NCI-H2171 treated with DMSO at 0.1 percent for 48 hours (cell line): ENCODE measurements at places on chromosomes 6 and 20.

DNA sequence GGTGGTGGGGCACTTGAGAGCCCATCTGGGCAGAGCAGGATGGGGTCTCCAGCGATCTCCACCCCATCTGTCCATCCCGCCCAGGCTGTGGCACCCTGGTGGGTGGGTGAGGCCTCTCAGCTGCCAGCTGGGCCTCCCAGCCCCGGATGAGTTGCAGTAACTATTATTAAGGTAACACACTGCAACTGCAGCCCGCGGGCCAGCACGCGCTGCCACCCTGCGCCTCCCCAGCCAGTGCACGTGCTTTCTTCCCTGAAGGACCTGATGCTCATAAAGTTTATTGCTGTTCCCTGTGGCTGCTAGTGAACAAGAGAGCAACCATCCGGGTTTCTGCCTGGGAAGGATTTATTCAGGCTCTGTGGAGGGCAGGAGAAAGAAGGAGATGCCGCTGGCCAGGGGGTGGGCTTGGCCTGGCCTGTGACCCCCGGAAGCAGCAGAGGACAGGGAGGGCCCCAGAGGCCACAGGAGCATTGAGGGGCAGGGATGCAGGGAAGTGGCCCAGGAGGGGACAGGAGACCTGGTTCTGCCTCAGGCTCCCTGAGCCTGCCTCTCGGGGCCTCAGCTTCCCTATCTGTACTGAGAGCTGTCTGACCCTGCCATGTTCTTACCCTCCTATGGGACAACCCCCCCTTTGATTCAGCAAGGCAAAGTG is 1.7 kb downstream of the IP6K3 start:
- peak; percentile 96 for DNase-seq

- DNase-seq, result no peak
These were observed 94.7 kb upstream of the QKI start for GRCh38 chr6:163319609-163320366.

GRCh38 chr6:79898076-79898475 is 49.3 kb downstream of the ELOVL4 start:
- no peak for DNase-seq

- no peak for DNase-seq
These were observed 22.4 kb upstream of the LYRM2 start for GRCh38 chr6:89660981-89661380.

DNA sequence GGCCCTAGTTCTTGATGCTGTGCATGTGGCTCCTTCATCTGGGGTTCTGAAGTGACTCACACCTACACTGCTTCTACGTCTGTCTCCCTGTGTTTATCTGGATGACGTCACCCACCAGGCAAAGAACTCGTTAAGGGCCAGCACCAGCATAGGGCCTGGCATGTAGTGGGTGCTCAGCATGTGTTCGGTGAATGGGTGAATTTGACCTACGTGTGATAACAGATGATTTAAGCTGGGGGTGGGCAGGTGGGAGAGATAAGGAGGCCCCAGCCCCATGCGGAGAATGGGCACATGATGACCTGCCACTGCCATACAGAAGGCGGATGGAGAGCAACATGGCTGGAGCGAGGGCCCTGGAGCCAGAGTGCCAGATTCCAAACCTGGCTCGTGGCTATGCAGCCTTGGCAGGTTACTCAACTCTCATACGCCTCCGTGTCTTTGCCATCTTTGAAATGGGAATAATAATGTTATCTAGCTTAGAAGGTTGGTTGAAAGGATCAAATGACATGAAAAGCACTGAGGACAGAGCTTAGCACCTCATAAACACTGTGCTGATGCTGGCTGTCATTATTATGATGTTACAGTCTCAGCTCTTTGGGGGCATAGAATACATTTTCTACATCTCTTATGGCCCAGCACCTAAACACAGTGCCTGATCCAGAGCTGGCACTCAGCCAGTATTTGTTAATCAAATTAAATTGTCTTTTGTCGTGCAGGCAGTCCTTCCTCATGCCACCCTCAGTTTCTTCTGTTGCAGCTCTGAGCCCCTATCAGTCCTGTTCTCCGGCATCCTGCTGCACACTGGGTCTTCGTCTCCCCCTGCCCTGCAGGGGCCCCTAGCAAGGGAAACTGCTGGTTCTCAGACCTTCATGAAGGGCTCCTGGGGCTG is 39.6 kb downstream of the VEGFA start:
- peak; percentile 46 for DNase-seq

DNA sequence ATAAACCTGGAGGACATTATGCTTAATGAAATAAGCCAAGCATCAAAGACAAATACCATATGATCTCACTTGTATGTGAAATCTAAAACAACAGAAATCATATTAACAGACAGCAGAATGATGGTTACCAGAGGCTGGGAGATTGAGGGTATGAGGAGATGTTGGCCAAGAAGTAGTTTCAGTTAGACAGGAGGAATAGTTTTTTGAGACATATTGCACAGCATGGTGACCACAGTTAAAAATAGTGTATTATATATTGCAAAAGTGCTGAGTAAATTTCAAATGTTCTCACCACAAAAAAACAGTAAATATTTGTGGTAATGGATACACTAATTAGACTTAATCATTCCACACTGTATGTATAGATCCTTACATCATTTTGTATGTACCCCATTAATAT is 1.8 kb downstream of the GABRR1 start:
- DNase-seq, result no peak

GRCh38 chr6:52077961-52078625 is 9.3 kb downstream of the PKHD1 start:
- DNase-seq, result no peak

DNA sequence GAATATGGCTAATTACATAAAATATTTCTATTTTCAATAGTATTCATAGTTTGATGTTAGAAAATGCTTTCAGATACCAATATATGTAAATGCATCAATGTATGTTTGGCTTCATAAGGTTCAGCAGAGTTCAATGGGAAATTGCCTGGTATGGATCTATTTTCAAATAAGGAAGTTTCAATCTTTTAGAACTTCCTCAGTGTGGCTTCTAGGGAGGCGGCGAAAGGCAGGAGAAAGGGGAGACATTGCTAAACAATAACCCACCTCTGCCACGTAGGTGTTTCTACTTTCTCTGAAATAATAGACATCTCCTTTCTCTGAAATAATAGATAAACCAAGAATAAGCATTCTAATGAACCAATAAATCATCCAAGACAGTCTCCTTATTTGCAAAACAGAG is 237.7 kb upstream of the RAB32 start:
- no peak for DNase-seq

GRCh38 chr20:49583669-49584417 is 15.9 kb upstream of the PTGIS start:
- DNase-seq, result peak; percentile 96

- DNase-seq, result no peak
These were observed 26.0 kb upstream of the CCND3 start for GRCh38 chr6:41967312-41968287.

- DNase-seq, result no peak
These were observed 116.8 kb downstream of the PREX1 start for GRCh38 chr20:48711044-48711428.

- no peak for DNase-seq
These were observed 12.3 kb upstream of the SLA2 start for GRCh38 chr20:36658300-36658699.

DNA sequence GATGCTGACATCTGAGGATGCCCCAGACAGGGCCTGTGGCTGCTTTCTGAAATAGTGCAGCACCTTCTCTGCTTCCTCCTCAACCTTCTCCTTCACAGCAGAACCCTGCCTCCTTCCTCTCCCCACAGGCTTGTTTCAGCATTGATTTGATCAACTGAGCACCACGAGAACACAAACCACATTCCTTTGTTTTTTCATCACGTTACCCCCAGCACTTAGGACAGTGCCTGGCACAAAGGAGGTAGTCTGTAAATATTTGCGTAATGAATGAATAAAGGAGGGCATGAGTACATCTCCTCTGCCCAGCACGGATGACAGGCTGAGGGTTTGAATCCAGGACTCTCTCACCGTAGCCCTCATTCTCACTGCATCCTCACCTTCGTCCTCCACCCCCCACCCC is 21.3 kb upstream of the WFDC2 start:
- DNase-seq, result no peak

GRCh38 chr6:106490436-106490835 is 129.9 kb downstream of the CRYBG1 start:
- DNase-seq, result no peak

- peak; percentile 65 for DNase-seq
These were observed 1.7 kb downstream of the SOD2 start for GRCh38 chr6:159691133-159691962.

DNA sequence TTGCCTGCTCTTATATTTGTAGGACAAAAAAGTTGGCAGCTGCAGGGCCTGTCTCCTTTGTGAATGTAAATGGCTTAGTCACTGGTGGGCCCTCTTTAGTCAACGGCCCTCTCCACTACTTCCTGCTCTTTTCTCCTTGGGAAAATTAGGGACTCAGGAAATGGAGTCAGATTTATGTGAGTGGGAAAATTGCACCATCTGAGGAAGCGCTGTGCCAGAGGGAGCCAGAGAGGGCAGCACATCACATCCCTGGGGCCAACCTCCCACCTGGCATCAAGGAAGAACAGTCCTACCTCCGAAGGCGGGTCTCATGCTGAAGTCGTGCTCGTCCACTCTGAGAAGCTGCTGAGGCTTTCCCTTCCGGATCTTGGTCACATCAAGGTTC is 15.6 kb downstream of the GABRR2 start:
- DNase-seq, result no peak

- no peak for DNase-seq
These were observed 305.4 kb downstream of the TAF4 start for GRCh38 chr20:61760321-61760720.

DNA sequence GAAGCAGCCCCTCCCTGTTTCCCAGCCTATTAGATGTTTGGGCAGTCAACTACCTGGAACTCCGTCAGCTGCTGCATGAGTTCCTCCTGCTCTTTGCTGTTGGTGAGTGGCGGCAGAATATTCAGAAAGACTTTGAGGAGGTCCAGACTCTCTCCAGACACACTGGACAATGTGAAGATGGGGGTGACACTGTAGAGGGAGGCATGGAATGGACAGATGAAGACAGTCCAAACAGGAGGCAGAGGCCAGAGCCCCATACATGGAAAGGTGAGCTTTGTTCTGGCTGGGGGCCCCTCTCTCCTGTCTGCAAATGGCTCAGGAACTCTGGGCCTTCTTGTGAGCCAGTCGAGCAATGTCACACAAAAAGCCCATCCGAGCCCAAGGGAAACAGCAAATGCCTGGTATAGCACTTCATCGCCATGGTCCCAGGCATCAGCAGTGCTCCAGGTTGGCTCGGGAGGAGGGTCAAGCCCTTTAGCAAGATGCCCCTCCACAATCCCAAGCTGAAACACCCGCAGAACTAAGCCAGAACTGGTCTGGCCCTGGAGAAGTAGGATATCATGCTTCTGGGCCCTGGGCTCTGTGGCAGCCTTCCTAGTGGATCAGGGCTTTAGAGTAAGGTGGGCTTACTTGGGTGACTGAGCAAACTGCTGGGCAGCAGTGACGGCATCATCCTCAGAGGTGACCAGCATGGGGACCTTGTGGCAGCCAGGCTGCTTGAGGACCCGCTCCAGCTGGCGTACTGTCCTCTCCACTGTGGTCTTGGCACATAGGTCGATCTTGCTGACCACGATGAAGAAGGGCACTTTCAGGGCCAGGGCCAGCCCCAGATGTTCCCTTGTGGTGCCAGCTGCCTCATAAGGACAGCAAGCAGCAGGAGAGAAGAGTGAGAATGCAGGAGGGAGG is 4.9 kb downstream of the GTPBP2 start:
- DNase-seq, result no peak

DNA sequence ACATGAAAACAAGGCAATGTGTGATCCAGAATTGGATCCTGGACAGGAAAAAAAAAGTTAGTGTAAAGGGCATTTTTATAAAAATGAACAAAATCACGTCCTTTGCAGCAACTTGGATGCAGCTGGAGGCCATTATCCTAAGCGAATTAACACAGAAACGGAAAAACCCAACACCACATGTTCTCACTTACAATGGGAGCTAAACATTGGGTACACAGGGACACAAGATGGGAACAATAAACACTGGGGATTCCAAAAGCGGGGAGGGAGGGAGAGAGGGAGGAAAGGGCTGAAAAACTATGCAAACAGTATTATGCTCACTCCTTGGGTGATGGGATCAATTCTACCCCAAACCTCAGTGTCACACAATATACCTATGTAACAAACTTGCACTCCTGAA is 91.4 kb upstream of the BTBD3 start:
- DNase-seq, result no peak

GRCh38 chr6:85096976-85097375 is 332.6 kb upstream of the TBX18 start:
- no peak for DNase-seq

DNA sequence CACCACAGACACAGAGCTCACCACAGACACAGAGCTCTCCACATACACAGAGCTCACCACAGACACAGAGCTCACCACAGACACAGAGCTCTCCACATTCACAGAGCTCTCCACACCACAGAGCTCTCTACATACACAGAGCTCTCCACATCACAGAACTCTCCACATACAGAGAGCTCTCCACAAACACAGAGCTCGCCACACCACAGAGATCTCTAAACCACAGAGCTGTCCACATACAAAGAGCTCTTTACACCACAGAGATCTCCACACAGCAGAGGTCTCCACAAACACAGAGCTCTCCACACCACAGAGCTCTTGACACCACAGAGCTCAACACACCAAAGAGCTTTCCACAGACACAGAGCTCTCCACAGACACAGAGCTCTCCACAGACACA is 55.8 kb downstream of the ERMARD start:
- no peak for DNase-seq

DNA sequence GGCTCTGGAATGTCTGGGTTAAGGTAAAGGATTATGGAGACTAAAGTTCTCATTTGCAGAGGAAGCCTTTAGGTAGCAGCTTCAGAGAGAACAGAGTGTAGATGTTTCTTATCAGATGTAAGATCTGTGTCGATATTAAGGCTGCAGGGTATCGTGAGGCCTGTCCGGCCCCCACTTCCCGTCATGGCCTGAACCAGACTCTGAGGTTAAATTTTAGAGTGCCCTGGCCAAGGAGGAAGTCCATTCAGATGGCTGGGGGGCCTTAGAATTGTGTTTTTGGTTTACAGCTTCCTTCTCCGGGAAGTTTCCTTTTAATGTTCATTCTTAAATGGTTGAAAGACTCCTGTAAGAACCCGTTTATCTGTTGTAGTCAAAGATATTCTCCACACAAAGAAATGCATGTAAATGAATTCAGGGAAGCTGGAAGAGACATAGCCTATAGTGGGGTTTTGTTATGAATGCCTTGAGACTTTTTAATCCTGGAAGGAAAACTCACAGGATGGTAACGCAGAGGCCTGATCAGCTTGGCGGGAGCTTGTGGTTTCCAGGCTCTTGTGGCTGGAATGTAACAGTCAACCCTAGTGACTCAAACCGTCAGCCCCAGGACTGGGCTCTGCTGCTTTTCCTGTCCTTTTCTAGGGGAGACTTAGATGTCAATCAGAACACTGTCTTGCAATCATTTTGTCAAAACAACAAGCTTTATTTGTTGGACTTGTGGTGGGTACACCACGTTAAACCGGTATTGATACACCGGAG is 34.7 kb downstream of the KIF25 start:
- no peak for DNase-seq
